M059J (cell line): ENCODE measurements at places on chromosomes 11 and 22.

- peak; percentile 33 for DNase-seq
These were observed 4.7 kb downstream of the B3GNT6 start for GRCh38 chr11:77038825-77039326.

DNA sequence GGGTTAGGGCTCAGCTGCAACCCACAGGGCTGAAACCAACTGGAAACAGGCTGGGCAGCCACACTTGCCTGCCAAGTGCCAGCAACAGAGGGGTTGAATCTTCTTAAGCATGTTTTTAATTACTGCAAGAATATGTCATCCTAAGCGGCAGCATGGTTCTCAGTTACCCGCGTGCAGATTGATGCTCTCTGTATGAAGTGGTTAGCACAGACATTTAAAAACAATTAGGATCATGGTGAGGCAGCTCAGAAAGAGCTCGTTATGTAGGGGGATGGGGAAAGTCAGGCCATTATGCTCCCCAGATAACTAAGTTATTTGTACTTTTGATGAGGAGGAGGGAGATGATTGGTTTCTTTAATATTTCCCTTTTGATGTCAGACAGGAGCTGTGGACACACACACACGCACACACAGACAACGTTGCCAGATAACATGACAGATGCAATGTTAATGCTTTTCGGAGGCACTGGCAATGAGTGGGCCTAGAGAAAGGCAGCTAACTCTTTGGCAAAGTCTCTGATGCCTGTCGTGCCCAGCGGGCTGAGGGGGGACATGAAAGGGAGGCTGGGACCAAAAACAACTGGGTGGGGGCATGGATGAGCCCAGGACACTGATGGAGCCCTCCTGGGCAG lies 389.7 kb downstream of the NXPE2 start:
- no peak for DNase-seq

GRCh38 chr11:86106916-86107315 lies 38.0 kb upstream of the PICALM start:
- DNase-seq = no peak

- peak; percentile 44 for DNase-seq
These were observed 117.9 kb downstream of the ATG16L2 start for GRCh38 chr11:72932132-72932570.

- no peak for DNase-seq
These were observed 98.6 kb downstream of the RPS6KA4 start for GRCh38 chr11:64457416-64458010.

DNA sequence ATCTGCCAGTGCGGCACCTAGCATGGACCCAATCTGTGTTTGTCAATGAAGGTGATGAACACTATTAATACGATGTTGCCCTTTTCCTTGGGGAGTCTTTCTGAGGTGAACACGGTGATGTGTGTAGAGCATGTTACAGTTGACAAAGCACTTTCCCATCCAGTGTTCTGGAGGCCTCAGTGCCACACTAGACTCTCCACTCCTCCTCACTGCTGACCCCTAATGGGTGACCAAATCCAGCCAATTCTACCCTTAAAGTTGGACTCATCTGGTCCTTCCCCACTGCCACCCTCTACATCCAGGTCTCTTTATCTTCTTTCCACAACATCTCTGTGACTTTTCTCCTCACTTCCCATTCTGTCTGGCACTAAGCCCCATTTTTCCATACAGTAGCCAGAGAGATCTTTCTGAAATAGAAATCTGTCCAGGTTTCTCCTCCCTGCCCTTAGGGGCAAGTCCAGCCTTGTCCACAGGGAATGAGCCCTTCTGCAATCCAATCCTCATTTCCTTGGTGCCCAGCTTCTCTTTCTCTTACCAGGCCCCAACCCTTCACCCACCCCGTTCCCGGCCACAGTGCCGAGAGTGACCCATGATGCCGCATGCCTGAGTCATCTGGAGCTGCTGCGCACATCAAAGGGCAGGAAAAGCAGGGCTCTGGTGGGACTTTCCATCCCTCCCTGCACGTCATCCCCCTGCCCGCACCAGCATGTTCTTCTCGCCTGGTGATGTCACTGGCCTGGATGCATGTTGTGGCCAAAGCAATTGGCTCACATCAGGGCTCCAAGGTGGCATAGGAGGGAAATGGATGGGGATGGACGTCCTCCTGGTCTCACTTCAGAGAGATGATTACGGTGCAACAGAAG lies 64.2 kb downstream of the RASSF10 start:
- peak; percentile 93 for DNase-seq

DNA sequence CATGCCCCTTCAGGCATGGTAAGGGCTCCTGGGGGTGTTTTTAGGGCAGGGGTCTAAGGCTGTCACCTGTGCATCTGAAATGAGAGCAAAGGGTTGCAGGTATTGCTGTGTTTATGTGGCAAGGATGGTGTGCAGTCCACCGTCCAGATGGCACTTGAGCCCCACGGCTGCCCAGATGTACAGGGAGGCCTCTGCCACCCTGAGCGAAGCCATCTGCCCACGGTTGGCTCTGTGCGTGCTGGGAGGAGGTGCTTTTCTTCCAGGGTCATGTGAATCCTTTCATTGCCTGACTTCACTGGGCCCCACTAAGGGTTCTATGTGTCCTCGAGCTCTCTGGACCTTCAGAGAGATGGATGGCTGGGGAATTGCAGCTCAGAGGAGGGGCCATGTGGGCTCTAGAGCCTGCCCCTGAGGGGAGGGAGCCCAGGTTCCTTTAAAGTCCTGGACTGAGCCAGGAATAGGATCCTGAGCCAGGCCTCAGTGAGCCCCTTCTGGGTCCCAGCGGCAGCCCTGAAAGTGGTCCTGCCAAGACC lies 89.9 kb downstream of the CTTN start:
- no peak for DNase-seq

GRCh38 chr11:126440792-126441514 lies 85.5 kb downstream of the ST3GAL4 start:
- DNase-seq = peak; percentile 72

DNA sequence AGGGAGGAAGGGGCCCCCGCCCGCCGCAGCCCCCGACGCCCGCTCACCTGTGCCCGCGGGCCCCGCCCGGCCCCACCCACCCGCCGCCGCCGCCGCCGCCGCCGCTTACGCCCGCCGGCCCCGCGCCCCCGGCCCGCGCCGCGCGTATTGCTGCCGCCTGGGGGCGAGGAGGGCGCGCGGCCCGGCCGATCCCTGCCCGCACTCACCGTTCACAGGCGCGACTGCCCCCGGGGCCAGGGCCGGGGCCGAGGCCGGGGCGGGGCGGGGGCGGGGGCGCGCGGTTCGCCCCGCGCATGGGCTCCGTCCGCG lies 212 bp downstream of the HRAS start:
- no peak for DNase-seq

- no peak for DNase-seq
These were observed 3.6 kb downstream of the MTMR3 start for GRCh38 chr22:29886596-29886995.

DNA sequence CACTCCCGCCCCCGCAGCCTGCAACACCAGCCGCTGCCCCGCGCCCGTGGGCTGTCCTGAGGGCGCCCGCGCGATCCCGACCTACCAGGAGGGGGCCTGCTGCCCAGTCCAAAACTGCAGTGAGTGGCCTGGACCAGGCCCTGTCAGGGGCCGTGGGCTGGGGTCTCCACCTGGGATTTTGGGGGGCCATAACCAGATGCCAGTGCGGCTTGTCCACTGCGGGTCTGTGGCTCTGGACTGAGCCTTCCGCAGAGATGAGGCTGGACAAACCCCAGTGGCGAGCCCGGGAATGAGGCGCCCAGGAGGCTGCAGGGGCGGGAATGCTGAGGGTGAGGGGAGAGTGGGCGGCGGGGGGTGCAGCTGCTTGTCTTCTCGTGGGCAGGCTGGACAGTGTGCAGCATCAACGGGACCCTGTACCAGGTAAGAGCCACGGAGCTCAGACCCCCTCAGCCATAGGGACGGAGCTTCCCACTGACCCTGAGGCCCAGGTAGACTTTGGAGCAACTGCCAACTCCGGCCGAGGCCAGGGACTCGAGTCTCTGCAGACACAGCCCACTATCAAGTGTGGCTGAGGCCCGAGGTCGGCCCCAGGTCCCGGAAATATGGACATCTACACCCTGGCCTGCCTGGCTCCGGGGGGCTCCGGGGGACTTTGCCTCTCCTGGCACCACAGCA lies 24.8 kb upstream of the MUC5B start:
- DNase-seq = no peak

DNA sequence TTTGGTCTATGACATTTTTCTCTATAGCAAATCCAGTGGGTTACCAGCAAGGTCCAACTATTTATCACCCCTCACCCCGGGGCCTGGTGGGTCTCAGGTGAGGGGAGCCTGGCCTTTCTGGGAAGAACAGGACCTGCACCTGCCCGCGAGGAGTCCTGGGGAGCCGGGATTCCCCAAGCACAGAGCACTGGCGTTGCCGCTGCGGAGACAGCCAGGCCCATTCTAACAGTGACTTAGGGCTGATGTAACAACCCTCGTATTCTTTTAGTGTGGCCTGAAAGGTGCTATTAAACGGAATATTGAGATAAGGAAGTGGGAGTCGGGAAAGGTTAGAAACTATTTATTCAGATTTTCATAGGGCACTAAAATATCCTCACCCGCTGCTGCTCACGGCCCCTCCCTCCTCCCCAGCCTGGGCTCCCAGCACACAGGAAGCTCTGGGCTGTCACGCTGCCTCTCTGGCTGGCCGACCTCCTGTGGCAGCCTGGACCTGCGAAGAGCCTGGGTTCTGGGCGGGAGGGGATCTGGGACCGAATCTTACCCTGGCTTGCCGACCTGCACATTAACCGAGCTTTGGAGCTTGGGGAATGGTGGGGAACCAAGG lies 141.2 kb downstream of the MIAT start:
- DNase-seq = no peak

GRCh38 chr11:103649401-103649895 lies 387.0 kb upstream of the DDI1 start:
- DNase-seq = peak; percentile 10

- no peak for DNase-seq
These were observed 426.2 kb downstream of the MIAT start for GRCh38 chr22:27083610-27084009.

- peak; percentile 7 for DNase-seq
These were observed 6.0 kb upstream of the TUBA8 start for GRCh38 chr22:18104566-18104965.

DNA sequence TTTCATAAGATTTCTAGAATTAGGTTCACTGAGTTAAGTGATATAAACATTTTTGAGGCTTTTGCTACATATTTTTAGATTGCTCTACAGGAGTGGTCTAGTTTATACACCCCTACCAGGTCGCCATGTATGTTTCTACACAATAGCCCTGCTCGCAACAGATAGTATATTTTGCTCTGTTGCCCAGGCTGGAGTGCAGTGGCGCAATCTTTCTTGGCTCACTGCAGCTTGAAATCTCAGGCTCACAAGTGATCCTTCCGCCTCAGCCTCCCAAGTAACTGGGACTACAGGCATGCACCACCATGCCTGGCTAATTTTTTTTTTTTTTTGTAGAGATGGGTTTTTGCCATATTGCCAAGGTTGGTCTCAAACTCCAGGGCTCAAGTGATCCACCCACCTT lies 10.4 kb downstream of the ZNRF3 start:
- no peak for DNase-seq

DNA sequence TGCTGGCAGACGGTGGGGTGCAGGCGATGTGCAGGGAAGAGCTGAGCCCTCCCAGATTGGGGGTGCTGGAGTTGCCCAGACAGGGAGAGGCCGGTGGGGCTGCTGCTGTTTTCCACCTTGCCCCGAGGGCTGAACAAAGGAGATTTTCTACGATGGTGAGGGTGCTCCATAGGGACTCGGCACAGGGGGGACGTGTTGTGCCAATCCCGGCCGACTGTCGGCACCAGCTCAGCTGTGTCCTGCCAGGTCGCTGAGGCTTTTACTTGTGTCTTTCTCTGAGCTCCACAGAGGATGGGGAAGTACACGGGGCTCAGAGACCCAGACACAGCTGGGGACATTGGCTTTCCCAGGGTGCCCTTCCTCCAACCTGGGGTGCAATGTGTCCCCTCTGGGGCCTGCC lies 816.8 kb downstream of the BRD1 start:
- DNase-seq = no peak

DNA sequence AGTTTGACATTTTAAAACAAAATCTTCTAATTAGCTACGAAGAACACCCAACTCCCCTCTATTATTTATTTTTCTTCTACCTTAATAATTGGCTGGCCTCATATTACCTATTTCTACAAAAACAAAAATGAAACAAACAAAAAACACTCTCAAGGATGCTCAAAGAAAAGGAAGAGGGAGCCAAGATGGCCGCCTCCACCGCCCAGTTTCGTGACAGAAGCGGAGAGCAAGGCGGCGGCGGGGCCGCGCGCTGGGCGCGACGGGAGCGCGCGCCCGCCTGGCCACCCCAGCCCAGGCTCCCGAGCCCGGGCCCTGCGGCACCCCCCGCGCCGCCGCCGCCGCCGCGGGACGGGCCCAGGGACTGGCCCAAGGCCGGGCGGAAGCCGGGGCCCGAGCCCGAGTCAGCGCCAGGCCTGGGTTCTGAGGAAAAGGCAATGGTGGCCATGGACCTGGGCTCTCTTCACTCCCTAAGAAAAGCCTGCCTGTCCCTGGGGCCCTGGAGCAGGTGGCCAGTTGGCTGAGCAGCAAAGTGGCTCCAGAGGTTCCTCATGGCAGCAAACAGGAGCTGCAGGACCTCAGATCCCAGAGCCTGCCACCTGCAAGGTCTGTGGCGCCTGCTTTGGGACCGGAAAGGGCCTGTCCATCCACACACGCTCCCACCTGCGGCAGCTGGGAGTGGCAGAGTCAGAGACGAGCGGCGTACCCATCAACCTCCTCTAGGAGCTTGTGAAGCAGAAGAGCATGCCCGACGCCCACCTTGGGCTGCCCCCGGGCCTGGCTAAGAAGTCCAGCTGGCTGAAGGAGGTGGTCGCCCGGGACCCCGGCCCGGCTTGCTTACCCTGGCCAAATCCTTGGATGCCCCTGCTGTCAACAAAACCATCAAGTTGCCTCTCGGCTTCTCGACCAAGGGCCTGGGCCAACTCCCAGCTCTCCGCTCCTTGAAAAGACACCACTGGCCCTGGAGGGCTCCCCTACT lies 543.2 kb upstream of the CCDC179 start:
- no peak for DNase-seq

DNA sequence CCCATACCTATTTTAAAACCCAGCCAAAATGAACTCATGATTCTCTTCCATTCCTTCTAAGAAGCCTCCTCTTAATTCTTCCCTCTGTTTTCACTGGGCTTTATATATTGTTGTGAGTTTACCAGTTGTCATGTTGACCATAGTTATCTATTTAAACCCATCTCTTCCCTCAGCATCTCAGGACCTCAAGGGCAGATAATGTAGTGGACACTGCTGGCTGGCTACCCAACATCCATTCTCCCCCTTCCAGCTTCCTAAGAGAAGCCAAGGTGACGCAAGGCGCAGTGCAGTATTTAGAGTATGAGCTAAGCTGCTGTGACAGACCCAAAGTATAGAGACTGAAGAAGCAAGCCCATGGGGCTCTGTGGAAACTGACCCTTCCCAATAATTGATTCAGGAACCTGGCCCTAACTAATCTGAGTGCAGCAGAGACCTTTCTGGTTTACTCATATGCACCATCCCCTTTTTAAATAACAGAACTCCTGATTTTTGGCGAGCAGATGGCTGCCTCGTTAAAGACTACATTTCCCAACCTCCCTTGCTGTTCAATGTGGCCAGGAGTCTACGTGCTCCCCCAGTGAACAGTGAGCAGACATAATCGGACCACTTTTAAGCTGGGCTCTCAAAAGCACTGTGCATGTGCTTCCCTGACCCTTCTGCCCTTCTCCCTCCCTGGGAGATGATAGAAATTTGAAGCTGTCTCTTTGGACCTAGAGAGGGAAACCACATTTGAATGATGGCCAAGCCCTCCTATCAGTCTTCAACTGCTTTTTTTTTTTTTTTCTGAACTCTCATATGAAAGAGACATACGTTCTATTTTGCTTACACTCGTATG lies 28.1 kb upstream of the CREB3L1 start:
- peak; percentile 81 for DNase-seq

GRCh38 chr11:65060913-65061408 lies 2.6 kb upstream of the NAALADL1 start:
- peak; percentile 35 for DNase-seq
